ENCODE measurements at places on chromosomes 12 and 14.
A peak's percentile ranks its signal among the peaks of the same experiment; 100 is the strongest.

DNA sequence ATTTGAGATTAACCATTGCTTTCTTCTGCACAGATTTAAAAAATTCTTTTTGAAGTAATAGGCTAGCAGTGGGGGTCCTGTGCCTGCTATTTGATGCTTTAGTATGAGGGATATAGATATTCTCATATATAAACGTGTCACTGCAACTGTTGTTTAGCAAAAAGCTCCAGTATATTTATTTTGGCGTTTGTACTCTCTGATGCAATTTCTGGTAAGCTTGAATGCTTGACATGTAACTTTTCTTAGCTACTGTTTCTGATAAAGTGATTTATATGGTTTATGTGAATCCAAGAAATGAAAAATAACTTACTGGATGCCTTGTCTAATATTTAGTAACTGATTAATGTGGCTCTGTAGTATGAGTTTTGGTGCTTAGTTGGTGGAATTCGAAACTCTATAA is 77.1 kb downstream of the TTLL5 start:
- no peak overlapping the region for H3K4me3 ChIP-seq
- H3K36me3 ChIP-seq, result no peaks in the 10 kb centered on the region
- no peak overlapping the region for H3K27ac ChIP-seq
- H3K4me1 ChIP-seq, result peaks cover 7% of the 10 kb centered on the region
- H3K27me3 ChIP-seq, result no peaks in the 10 kb centered on the region
- DNase-seq, result no peak

GRCh38 chr14:91575469-91576208 is 65.5 kb upstream of the PPP4R3A start:
- H3K27me3 ChIP-seq, result no peaks in the 10 kb centered on the region
- H3K27ac ChIP-seq, result no peak overlapping the region
- no peak overlapping the region for H3K4me3 ChIP-seq
- no peak for DNase-seq
- no peaks in the 10 kb centered on the region for H3K36me3 ChIP-seq

DNA sequence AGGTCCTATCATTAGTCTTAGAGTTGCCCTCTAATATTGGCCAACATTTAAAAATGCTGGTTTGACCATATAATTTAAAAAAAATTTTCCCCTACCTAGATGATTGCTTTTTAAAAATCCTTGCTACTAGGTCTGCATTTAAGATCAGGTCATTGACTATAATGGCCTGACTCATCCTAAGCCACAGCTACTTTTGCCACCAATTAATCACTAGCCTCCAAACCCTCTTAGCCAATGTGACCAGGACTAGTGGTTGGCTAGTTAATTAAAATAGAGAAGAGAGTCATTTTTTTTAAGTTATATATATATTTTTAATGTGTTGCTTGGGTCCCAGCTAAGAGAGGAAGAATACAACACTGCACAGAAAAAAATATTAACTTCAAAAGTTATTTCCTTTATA is 57.5 kb downstream of the SOS2 start:
- peaks cover 6% of the 10 kb centered on the region for H3K36me3 ChIP-seq
- no peak overlapping the region for H3K4me3 ChIP-seq
- no peaks in the 10 kb centered on the region for H3K27me3 ChIP-seq
- DNase-seq, result no peak

GRCh38 chr14:21506557-21506956 is 4.6 kb downstream of the METTL3 start:
- peaks cover 17% of the 10 kb centered on the region for H3K36me3 ChIP-seq
- H3K27me3 ChIP-seq, result no peaks in the 10 kb centered on the region
- no peak overlapping the region for H3K4me3 ChIP-seq

DNA sequence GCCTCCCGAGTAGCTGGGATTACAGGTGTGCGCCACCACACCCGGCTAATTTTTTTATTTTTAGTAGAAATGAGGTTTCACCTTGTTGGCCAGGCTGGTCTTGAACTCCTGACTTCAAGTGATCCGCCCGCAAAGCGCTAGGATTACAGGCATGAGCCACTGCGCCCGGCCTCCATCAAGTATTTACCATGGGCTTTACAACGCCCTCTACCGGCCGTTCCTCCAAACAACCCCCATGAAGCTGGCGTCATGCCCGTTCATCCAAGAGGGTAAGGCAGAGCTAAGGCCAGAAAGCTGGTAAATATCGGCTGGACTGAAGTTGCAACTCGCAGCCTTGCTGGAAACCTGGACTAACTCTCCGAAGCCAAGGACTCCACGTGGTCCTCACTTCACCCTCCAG is 41.6 kb downstream of the RNF34 start:
- no peak overlapping the region for H3K4me3 ChIP-seq
- H3K27me3 ChIP-seq, result no peaks in the 10 kb centered on the region
- peaks cover 25% of the 10 kb centered on the region for H3K36me3 ChIP-seq
- H3K4me1 ChIP-seq, result no peaks in the 10 kb centered on the region
- H3K27ac ChIP-seq, result no peak overlapping the region

GRCh38 chr14:68466491-68466977 is 326.3 kb downstream of the ZFP36L1 start:
- peaks cover 15% of the 10 kb centered on the region for H3K4me1 ChIP-seq
- H3K27me3 ChIP-seq, result no peaks in the 10 kb centered on the region
- no peaks in the 10 kb centered on the region for H3K36me3 ChIP-seq
- H3K4me3 ChIP-seq, result peak overlapping the region; percentile 25
- no peak for DNase-seq
- H3K27ac ChIP-seq, result peak overlapping the region; percentile 0

- no peaks in the 10 kb centered on the region for H3K27me3 ChIP-seq
- H3K27ac ChIP-seq, result no peak overlapping the region
- no peaks in the 10 kb centered on the region for H3K4me1 ChIP-seq
- H3K36me3 ChIP-seq, result no peaks in the 10 kb centered on the region
Observed at GRCh38 chr12:67419810-67420209, 150.7 kb downstream of the CAND1 start.

- H3K4me1 ChIP-seq, result peaks cover 14% of the 10 kb centered on the region
- no peak for DNase-seq
- no peaks in the 10 kb centered on the region for H3K36me3 ChIP-seq
- H3K27me3 ChIP-seq, result no peaks in the 10 kb centered on the region
- H3K27ac ChIP-seq, result no peak overlapping the region
- H3K4me3 ChIP-seq, result no peak overlapping the region
Observed at GRCh38 chr12:110791589-110791988, 48.9 kb upstream of the PPP1CC start.

DNA sequence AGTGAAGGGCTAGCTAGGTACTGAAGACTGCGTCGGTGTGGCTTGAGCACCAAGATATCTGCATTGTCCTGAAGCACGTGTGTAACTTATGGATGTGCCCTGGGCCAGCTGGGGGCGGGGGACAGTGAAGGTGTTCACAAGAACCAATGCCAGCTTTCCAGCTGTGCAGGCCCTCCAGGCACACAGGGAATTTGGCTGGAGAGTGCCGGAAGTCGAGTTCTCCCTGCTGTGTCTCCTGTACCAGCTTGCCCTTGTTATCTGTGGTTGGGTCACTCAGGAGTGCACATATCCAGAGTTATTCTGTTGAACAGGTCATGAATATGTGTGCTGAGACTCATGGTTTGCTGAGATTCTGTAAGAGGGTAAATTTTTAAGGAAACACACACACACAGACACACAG is 75.9 kb upstream of the CRY1 start:
- H3K4me3 ChIP-seq, result no peak overlapping the region
- H3K27me3 ChIP-seq, result no peaks in the 10 kb centered on the region
- DNase-seq, result no peak
- H3K36me3 ChIP-seq, result no peaks in the 10 kb centered on the region
- no peak overlapping the region for H3K27ac ChIP-seq

GRCh38 chr14:61025251-61026223 is 44.5 kb downstream of the SLC38A6 start:
- peaks cover 8% of the 10 kb centered on the region for H3K4me1 ChIP-seq
- no peaks in the 10 kb centered on the region for H3K27me3 ChIP-seq
- H3K27ac ChIP-seq, result no peak overlapping the region
- DNase-seq, result peak; percentile 14
- H3K36me3 ChIP-seq, result no peaks in the 10 kb centered on the region
- no peak overlapping the region for H3K4me3 ChIP-seq
